AG09319 (cell line): ENCODE measurements at places on chromosomes 2 and 18.

GRCh38 chr2:40412456-40412855 lies 39.4 kb downstream of the SLC8A1 start:
- no peak for DNase-seq

- no peak for DNase-seq
Observed at GRCh38 chr2:21118302-21118920, 5.4 kb upstream of the TDRD15 start.

DNA sequence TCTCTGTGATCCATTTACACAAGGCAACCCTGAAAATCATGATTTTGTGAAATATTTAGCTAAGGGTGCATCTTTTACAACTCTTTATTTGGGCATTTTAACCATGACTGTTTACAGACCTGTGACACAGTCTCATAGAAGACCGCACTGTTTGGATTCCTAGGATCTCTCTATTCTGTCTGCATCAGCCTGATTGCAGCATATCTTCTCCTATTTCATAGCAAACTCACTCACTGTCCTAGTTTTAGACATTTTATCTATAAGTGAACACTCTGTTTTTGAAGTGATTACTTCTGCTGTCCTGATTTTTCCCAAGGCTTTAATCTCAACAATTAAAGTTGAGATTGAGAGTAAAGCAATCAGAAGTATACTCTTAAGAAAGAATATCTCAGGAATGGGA lies 56.2 kb downstream of the CAVIN2 start:
- DNase-seq: no peak

DNA sequence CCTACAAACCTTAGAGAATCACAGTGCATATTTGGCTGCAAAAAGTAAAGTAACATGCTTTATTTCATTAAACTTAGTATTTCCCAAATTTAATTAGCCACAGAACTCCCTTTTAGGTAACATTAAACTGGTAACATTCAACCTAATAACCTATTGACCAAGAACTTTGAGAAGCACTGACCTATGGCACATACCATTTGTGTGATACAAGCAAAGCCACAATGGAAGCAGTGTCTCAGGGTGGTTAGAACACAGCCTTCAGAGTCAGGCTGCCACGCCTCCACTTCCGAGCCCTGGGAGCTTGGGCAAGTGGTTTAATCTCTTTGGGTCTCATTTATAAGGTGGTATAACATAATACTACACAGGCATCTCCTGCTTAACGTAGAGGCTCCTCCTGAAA lies 301.4 kb downstream of the PDE11A start:
- no peak for DNase-seq

- no peak for DNase-seq
Observed at GRCh38 chr2:75828826-75829225, 118.1 kb upstream of the GCFC2 start.

GRCh38 chr2:151851761-151852160 lies 23.5 kb upstream of the ARL5A start:
- DNase-seq: no peak

DNA sequence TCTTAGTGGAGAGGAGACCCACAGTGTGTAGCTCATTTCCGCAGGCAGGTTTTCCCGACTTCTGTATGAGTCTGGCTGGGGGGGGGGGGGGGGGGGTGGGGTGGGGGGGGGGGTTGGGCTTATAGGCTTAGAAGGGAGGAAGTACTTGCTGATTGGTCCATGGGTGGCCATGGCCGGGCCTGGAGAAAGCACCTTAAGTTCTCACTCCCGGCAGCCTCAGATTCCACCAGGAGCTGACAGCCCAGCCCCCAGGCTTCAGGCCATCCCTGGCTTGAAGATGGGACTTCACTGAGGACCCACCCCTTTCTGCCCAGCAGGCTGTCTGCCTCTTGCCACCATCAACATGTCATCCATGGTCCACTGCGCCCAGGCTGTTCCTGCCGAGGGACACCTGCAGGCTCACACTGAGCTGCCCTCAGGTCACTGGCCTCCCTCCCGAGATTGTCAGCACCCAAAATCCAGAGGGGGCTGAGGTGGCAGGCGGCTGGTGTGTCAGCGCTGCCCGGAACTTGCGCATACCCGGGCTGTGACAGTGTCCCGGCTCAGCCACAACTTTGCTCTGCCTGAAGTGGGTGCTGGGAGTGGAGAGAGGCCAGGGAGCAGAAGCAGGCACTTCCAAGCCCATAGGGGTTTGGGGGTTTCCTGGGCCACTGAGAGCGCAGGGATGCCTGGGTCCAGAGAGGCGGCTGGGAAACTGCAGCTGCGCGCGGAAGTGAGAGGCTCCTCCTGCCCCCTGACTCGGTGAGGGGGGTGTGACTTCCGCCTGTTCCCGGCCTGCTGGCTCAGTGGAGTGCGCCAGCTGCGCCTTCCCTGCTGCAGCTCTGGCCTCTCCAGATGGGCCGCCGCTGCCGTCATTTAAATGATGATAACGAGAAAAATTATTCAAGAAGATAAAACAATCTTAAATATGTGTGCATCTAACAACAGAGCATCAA lies 256.1 kb downstream of the RPRM start:
- DNase-seq: no peak

DNA sequence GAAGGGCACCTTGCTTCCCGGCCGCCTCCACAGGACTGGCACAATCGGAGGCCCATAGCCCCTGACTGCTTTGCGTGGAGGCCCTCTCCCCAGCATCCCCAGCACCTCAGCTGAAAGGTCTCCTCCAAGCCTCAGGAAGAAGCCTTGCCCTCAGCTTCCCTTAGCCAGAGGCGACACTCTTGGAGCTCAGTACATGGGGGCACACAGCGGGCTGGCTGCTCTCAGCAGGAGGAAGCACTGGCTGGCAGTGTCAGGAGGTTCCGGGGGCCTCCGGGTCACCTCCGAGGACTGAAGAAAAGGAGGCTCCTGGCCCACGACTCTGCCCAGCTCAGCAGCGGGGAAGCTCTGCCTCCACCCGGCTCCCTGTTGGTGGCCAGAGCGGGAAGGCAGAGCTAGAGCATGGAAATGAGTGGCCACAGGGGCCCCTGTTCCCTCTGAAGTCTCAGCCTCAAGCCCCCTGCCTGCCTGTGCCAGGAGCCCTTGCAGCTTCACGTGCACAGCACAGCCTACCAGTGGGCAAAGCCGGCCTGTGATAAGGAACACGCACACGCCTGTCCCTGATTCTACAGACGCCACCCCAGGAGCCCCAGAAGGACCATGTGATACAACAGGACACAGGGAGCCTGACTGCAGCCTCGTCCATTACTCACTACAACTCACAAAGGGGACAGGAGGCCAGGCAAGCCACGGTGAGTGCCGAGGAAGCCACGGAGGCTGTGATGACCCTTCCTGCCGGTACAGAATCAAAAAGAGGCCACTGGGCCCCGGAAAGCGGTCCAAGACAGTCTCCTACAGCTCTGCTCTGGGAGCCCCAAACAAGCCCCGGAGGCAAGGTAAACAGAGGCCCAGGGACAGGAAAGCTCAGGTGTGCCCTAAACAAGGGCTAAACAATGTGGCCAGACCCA lies 15.5 kb downstream of the HDAC4 start:
- DNase-seq: no peak

- DNase-seq: no peak
Observed at GRCh38 chr2:84891355-84892010, 10.6 kb upstream of the TRABD2A start.

GRCh38 chr2:127769587-127769986 lies 41.4 kb downstream of the WDR33 start:
- no peak for DNase-seq
